ENCODE measurements at places on chromosomes 6 and 20.

GRCh38 chr6:38209371-38210260, 390.1 kb downstream of the ZFAND3 start:
- no peak for DNase-seq

GRCh38 chr6:28134015-28134414, 7.7 kb upstream of the ZKSCAN8 start:
- no peak for DNase-seq

GRCh38 chr20:39541136-39541803, 579.1 kb downstream of the DHX35 start:
- no peak for DNase-seq

DNA sequence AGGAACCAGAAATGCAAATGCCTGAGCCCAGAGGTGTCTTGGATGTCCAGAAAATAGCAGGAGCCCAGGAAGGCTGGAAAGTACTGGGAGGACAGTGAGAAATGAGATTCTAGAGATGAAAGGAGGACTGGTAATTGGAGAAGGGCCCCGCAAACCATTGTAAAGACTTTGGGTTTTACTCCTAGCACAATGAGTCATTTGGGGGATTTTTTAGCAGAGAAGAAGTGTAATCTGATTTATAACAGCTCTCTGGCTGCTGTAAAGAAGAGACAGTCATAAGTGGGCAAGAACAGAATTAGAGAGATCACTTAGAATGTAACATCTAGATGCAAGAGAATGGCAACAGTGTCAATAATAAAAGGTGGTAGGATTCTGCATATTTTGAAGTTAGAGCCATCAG, 40.2 kb downstream of the SLC35F1 start:
- DNase-seq, result no peak

GRCh38 chr20:25457886-25458680, 50.6 kb downstream of the GINS1 start:
- no peak for DNase-seq

- DNase-seq, result no peak
These were observed 70.5 kb upstream of the SLCO4A1 start for GRCh38 chr20:62571669-62572344.

GRCh38 chr6:134706806-134707205, 243.1 kb downstream of the ALDH8A1 start:
- no peak for DNase-seq

DNA sequence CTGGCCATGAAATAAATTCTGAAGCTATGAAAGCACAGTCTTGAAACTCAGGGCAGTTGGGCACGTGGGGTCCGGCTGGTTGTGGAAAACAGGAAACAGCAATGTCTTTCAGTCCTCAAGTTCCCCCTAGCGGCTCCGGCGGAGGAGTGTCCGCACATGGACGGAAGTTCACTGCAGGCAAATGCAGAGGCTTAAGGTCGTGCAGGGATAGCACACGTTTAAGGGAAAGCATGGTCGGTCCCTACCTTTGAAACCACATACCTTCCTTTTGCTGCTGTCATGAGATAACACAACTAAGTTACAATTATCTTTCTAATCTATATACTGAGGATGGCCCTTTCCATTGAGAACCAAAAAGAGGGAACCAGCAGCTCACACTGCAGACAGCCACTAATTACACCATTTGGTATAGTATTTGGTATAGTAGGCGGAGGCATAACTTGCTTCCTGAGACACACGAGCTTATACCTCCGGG, 52.6 kb upstream of the NFATC2 start:
- peak; percentile 66 for DNase-seq

GRCh38 chr6:125507987-125508655, 206.4 kb upstream of the HDDC2 start:
- DNase-seq, result no peak

- DNase-seq, result no peak
These were observed 125.5 kb downstream of the IPCEF1 start for GRCh38 chr6:154230910-154231595.

GRCh38 chr6:56761651-56762050, 119.0 kb upstream of the DST start:
- no peak for DNase-seq

GRCh38 chr6:57434944-57435343, 117.5 kb downstream of the PRIM2 start:
- no peak for DNase-seq

Measured in activated T-cell treated with anti-CD3 and anti-CD28 coated beads for 1 hour (primary cell).